Left kidney (tissue), 8 donors: ENCODE measurements at places on chromosomes 7 and 10.

DNA sequence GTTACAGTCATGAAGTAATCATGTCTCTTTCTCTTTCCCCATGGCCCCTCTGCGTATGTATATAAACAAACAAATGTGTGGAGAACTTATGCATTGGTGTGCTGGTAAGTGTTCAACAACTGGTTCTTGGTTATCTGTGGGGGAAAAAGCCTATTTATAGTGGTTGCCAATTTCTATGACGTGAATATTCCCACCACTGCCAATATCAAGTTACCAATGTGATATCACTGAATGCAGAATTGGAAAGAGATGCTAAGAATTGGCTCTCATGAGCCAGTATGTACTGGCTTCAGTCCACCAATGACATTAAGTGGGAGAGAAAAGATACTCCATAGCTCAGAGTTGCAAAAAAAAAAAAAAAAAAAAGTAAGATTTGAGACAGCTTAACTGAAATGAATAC lies 399.7 kb downstream of the REEP3 start:
- DNase-seq, result no peak

DNA sequence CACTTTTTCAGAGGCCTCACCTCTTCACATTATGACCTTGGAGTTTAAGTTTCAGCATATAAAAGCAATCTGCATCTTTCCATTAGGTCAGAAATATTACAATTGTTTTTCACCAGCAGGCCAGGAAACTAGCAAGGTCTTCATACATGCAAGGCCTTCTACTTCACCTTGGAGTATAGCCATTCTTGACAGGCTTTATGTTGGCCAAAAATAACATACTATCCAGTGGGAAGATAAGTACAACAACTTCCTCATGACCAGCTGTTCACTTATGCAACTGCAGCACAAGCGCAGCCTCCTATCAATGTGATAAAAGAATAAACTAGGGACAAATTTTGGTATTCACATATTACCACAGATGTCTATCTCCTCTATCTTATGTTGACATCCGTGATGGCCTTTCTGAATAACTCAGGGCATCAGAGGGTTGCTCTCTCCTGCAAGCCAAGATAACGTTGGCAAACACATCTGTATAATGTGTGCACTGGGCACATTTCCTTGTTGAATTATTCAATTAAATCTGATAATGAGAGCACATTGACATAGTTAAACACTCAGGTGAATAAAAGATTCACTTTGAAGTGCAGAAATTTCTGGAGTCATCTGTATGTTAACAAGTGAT lies 239.8 kb downstream of the FZD1 start:
- DNase-seq, result no peak

GRCh38 chr10:56346845-56347415 lies 14.1 kb downstream of the ZWINT start:
- DNase-seq, result no peak

GRCh38 chr10:99658622-99659030 lies 683 bp upstream of the ENTPD7 start:
- no peak for DNase-seq

- no peak for DNase-seq
Observed at GRCh38 chr7:126635545-126635944, 617.2 kb downstream of the GRM8 start.

GRCh38 chr10:62136931-62137330 lies 131.7 kb downstream of the RTKN2 start:
- no peak for DNase-seq

- no peak for DNase-seq
Observed at GRCh38 chr10:75632805-75633462, 201.5 kb downstream of the LRMDA start.

- no peak for DNase-seq
Observed at GRCh38 chr10:88418871-88419270, 164.2 kb downstream of the RNLS start.

DNA sequence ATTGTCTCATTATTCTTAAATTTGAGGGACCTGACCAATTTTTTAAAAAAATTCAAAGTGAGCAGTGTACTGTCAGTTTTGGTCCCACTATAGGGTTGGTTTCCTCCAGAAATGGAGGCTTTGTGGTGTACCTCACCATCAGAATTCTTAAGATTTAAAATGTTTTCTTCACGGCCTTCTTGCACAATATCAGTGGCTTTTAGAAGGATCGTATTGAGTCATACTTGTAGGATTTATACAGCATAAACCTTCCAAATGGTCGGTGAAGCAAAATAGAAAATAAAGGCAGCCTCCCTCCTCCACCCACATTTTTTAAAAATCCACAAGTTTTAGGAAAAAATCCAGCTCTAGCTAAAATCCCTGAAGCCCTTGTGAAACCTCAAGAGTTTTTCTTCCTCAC lies 126.4 kb downstream of the RNLS start:
- DNase-seq, result no peak

DNA sequence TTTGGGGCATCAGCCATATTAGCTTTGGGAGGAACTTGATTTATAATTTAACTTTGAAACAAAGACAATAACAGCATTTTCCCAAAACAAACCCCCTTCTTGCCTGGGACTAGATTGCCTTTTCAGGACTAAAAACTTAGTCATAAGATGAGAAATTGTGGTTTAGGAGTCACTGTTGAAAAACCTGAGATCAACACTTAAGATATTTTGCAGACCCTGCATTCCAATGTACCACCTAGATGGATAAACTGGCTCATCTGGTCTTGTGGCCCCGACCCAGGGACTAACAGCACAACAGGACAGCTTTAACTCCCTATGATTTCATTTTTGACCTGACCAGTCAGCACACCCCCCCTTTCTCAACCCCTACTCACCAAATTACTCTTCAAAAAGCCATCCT lies 1165.4 kb downstream of the XPNPEP1 start:
- no peak for DNase-seq

- DNase-seq, result no peak
Observed at GRCh38 chr7:90256778-90257177, 11.8 kb downstream of the CFAP69 start.

DNA sequence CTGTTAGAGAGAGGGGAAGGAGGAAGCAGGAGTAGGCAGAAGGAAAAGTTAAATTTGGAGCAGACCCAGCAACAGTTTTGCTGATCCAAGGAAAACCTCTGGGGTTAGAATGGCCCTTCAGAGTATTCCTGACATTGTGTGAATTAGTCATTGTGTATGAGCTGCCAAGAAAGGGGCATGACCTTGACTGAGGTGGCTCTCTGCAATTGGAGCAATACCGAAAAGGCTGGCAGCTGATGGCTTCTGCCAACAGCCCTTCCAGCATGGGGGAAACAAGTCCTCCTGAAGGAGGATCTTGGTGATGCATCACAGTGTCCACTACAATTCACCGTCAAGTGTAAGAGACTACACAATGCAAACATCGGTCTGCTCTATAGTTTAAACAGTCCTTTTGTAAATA lies 20.6 kb upstream of the WASL start:
- no peak for DNase-seq

DNA sequence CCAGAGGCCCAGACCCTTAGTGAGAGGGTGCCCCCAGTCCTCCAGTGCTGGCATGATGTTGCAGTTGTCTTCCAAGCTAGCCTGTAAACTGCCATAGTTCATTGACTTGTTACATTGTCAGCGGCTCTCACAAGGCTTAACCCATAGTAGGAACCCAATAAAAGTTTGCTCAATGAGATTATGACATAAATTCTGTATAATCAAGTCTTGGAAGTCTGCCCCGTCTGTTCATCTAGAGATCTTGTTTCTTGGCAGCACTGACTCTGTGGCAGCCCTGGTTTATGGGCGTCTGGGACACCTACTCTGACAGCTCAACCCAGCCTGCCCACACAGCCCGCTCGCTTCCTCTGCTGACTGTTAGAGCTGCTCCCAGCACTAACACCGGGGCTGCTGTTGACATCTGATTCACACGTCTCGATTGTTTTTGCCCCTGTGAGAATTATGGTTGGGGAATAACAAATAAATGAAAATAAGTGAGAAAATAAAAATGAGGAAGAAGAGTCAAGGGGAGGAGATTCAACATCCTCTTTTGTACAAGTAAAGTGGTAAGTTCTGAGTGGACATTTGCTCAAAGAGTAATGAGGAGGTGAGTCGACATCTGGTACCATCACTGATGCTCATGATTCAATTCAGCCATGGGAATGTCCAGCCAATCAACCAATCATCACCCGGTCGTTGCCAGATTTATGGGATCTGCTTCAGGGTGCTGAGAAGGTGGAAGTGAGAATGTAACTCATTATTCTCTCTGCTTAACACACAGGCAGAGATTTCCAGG lies 160.8 kb downstream of the SPAG6 start:
- DNase-seq, result no peak

DNA sequence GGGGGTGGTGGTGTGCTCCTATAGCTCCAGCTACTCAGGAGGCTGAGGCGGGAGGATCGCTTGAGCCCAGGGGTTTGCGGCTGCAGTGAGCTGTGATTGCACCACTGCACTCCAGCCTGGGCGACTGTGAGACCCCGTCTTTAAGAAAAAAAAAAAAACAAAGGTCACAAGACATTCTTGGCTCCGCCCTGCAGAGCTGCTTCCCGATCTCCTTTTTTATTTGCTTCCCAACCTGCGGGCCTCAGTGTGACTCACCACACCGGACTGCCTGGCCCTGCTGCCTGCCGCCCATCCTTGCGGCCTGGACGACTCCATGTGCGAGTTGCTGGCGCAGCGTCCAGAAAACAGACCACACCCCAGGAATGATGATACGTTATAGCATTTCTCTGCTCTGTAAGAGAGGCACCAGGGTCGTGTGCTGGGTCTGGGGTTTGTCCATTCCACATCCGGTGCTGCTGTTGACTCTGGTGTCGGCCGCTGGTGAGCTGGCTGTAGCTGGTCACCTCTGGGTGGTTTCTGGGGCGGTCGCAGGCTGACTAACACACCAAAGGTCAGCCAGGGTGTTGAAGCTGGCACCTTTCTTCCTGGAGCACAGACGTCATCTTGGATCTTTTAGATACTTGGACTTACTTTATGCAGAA lies 123.6 kb downstream of the TCF7L2 start:
- no peak for DNase-seq

GRCh38 chr7:73817121-73817520 lies 13.7 kb upstream of the CLDN4 start:
- DNase-seq, result no peak

- no peak for DNase-seq
Observed at GRCh38 chr10:104831272-104831671, 190.2 kb downstream of the SORCS3 start.

- no peak for DNase-seq
Observed at GRCh38 chr7:126557271-126557670, 695.5 kb downstream of the GRM8 start.

DNA sequence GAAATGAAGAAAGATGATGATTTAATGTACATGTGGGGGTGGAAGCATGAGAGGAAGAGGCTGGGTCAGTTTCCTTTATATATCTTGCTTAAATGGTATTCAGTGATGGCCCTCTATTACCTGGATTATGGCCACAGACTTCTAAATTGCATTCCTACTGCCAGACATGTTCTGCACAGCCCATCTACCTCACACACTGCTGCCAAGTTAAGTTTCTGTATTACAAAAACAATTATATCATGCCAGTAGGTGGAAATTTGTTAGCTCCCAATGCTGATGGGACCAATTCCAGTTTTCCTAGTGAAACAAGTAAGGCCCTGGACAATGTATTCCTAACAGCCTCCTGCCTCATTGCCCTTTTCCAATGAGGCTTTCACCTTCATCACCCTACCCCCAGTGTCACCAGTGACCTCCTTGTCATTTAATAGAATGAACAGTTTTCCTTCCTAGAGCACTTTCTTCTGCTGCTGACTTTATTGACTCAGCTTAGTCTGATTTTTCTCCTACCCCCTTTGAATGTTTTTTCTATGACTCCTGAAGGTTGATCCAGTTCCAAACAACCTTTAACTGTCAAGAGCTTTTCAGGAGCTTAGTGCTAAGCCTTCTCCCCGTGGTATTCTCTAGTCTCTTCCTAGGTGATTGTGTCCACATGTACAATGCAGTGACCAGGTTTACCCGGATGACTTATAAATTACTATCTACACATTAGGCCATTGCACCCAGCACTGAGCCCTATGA lies 316.6 kb upstream of the ANKRD30A start:
- no peak for DNase-seq

DNA sequence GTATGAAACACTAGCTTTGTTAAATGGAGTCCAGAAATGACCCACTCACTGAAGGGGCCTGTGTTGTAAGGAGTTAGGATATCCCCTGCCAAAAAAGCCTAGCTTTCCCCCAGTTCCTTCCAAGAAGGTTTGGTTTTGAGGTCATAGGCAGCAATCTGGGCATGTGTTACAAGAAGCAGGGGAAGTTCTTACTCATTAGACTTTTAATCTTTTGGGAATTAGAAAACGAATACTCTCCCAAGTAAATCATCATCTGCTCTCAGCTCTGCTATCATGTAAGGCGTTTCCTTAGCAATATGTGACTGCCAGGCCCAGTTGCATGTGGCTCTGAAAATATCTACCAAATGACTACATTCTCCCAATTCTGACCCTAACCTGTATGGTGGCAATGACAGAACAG lies 3.7 kb downstream of the NOD1 start:
- DNase-seq, result no peak

GRCh38 chr7:55624813-55625212 lies 52.5 kb upstream of the VOPP1 start:
- no peak for DNase-seq

DNA sequence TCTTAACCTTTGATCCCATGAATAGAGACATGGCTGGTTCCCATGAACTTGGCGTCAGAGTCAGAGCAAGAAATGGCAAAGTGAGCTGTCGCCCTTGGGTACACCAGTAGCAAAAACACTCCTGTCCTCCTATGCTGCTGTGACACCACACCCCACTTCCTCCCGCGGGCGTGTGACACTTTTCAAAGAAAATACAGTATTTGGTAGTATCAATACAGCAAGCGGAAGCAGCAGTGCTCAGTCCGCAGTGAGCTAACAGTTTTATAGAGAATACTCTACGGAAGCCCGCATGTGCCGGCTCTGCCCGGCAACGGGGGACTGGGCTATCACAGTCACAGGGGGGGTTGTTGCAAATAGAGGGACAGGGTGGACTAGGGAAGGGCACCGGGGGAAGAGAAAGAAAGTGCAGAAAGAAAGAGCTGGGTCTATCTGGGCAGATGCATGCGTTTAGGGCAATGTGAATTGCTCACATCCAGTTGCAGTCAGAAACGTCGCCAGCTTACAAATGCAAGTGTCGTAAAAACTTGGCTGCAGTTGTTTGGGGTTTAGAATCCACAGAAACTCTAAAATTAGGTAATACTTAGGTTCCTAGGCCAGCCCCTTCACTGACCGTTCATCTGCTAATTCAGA lies 49.8 kb downstream of the PRKCQ start:
- no peak for DNase-seq

DNA sequence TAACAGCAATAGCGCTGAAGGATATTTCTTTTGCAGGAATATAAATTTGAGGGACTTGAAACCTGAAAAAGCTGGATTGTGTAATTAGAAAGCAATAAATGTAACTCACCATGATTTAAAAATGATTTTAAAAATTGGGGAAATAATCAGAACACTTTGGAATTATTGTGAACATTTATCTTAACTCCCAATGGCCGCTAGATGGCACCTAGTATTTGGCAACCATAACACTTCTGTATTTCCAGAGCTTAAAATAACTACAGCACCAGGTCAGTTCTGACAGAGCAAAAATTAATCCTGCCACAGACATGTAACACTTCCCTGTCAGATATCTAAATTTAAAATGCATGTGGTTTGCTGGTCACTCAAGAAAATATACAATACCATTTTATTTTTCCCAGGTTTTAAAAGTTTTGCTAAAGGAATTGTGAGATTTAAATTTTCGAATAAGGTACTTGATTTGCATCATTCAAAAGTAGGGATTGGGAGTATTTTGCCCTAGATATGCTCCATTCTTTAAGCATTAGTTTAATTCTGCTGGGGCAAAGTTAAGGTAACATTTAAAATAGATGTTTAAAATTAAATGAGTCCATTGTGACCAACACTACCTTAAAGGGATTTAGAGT lies 144.5 kb downstream of the PPP1R3A start:
- DNase-seq, result peak; percentile 18

GRCh38 chr7:148478551-148478950 lies 112.0 kb upstream of the C7orf33 start:
- no peak for DNase-seq
